ENCODE measurements at places on chromosomes 6 and 20. TPM values are rescaled to one million over a fixed set of nuclear protein-coding genes. Genes with fewer than 3 reads are reported as not detected.

FLRT3 gene
- 4.0 TPM for total RNA-seq

ENPP1 gene
- 5.6 TPM for total RNA-seq

GRCh38 chr6:28478518-28478917 is 35.2 kb upstream of the ZSCAN23 start:
- no peak for DNase-seq

DNA sequence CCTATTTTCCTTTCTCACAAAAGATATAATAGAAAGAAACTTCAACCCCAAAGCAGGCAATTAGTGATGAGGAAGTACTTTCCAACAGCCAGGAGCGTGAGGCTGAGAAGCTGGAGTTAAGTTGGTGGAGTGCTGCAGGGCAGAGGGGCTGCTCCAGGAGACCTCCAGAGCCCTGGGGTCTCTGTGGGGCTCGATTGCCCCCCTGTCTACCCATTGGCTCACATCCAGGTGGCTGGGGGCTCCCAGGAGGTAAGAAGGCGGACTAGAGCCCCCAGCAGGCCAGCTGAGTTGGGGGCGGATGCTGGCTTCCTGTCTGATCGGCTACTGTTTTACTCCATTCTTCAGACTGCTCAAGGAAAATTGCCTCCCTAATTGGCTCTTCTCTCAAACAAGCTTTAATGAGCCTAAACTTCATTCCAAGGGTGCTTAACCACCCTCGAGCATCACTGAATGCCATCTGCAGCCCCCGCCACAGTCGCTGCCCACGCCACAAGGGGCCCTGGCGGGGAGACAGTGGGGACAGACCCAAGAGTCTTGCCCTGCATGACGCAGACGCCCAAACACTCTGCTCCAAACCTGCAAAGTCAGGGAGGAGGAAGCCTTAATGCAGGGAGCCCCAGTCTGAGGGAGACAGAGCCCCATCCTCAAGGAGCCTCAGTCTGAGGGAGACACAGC is 78.6 kb downstream of the MDGA1 start:
- DNase-seq: no peak

- DNase-seq: no peak
Measured at GRCh38 chr20:13453367-13453766, 185.4 kb downstream of the TASP1 start.

GRCh38 chr20:24660651-24661050 is 191.2 kb downstream of the SYNDIG1 start:
- no peak for DNase-seq

DNA sequence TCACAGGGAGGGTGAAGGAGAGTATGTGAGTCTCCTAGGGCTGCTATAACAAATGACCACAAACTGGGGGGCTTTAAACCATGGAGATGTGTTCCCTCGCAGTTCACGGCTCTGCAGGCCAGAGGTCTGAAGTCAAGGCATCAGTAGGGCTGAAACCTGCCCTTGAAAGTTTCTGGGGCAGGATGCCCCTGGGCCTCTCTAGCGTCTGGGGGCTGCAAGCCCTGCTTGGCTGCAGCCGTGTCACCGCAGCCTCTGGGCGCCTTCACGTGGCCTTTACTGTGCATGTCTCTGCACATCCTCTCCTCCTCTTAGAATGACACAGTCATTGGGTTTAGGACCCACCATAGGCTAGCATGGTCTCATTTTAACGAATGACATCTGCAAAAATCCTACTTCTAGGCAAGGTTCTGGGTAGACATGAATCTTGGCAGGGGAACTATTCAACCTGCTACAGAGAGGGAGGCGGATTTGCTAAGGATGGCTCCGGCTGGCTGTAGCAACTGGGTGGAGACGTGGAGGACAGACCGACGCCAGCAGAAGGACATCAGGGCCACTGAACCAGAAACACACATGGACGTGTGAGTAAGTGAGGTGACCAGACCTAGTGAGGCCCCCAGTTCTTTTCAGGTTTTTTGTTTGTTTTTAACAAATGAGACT is 58.6 kb downstream of the PHACTR3 start:
- DNase-seq: no peak

GRCh38 chr20:1467082-1467354 is 369 bp upstream of the NSFL1C start:
- no peak for DNase-seq

GRCh38 chr6:97136626-97137358 is 146.2 kb downstream of the MMS22L start:
- DNase-seq: no peak

DNA sequence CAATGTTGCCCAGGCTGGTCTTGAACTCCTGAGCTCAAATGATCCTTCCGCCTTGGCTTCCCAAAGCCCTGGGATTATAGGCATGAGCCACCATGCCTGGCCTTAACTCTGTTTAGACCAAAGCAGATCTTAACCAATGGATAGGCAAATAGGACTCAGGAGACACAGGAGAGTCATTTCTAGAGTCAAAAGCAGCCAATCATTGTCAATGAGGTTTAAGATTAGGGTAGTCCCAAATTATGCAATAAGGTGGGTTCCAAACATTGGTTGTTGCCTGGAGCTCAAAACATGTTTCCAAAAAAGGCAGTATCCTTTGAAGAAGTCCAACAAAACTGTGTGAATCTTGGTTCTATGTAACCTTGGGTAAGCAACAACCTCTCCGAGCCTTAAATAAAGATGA is 95.7 kb upstream of the JARID2 start:
- no peak for DNase-seq

DNA sequence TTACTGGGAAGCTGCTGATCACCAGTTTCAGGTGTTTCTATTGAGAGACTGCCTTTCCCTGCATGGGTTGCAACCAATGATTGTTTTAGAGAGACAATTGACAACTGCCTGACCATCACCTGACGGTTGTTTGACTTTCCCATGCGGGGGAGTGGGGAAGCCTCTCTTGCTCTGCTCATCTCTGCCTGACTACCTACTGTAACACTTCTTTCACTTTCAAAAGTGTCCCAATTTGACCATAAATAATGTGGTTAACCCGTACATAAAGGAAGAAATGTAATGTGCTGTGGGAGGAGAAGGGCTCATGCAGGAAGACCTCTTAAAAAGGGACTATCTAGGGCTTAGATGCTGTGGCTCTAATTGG is 122.1 kb upstream of the PHACTR1 start:
- no peak for DNase-seq

MOG gene
- total RNA-seq: not detected

MEP1A gene
- total RNA-seq: not detected

All from A172 (cell line).